Stimulated activated CD4-positive, alpha-beta T cell treated with anti-CD3 and anti-CD28 coated beads, Interleukin-4, amount 100 ng/mL, for 4 hours (primary cell): ENCODE measurements at places on chromosomes 16 and 17.

DNA sequence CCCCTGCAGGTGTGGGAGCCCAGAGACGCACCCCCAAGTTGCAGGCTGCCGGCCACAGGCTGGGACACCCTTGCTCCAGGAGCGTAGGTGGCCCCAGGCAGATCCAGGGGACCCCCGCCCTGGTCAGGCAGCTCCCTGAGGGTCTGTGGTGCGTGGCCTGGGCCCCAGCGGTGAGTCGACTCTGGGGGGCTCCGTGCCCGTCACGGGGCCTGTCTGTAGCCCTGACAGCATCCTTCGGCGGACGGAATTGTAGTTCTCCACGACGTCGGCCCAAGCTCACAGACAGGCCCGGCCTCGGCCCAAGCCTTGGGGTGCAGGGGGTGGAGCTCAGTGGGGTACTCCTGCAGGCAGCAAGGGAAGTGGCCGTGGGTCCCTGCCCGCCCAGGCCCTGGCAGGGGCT is 82.9 kb downstream of the LMF1 start:
- no peak for DNase-seq

DNA sequence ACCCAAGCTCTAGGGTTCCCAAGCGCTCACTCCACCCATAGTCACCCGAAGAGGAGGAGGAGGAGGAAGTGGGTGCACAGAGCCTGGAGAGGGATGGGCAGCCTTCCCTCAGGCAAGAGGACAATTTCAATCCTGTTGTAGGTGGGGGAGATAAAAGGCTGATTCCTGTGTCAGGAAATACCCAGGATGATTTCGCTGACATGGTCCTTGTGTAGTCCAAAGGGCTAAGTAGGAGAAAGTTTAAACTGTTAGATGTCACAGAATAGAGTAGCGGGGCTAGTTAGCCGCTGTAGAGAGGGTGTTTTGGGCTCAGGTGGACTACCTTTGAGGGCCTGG is 1.3 kb upstream of the EXOC7 start:
- DNase-seq = no peak

DNA sequence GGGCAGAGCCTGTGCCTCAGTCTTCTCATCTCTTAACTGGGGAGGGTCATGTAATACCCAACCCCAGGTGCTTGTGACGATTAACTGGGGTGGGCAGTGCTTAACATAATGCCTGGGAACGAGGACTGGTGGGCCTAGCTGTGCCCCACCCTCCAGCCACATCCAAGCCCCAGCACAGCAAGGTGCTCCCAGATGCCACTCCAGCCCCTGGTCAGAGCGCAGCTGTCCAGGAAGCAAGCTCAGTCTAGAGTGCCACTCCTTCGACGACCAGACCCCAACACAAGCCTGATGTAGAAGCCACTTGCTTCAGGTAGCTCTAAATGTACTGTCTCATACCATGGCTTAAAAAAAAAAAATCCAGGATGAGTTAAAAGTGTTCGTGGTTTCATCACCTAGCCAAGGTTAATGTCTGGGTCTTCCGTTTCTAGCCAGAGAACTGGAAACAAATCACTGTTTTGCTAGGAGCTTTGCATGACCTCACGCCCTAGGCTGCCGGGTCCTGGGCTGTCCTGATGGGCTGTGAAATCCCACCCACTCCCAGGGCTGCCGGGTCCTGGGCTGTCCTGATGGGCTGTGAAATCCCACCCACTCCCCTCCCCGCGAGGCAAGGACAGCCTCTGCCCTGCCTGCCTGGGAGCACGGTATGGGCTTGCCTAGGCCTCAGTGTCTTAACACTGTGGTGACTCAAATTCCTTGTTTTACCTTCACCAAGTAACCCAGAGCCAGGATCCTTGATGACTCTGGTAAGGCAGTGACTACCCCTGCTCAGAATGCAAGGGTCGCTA is 7.7 kb downstream of the MIEF2 start:
- DNase-seq = no peak

GRCh38 chr16:64362193-64362592 is 759.7 kb downstream of the CDH11 start:
- no peak for DNase-seq

GRCh38 chr17:33052856-33053255 is 61.2 kb downstream of the SPACA3 start:
- no peak for DNase-seq

- DNase-seq = no peak
Observed at GRCh38 chr17:27367121-27367981, 73.4 kb downstream of the WSB1 start.

DNA sequence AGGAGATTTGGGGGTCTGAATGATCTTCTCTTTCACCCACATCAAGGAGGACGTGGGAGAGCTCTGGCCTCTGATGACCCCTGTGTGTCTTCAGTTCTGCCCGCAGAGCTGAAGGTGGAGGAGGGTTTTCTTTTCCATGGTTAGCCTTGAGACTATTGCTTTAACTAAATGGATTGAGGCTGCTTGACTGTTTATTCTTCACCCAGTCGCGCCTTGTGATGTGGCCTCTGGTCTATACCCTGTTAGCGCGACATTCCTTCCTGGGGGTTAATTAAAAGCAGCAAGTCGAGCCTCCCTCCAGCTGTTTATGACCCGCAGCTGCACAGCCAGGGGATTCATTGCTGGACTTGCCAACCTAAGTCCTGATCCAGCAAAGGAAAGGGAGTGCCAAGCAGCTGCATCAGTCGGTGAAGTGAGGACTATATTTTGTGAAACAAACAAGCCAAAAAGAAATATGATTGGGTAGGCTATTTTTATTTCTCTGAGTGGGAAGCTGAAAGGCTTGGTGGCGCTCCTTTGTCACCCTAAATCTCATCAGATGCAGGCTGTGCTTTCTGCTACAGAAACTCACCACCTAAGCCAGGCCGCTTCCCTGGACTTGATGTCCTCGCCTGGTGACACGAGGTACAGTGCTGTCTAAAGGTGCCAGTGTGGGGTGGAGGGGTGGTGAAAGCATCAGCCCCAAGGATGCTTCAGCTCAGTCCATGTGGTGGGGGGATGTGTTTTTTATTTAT is 11.0 kb upstream of the SEC14L1 start:
- DNase-seq = no peak

DNA sequence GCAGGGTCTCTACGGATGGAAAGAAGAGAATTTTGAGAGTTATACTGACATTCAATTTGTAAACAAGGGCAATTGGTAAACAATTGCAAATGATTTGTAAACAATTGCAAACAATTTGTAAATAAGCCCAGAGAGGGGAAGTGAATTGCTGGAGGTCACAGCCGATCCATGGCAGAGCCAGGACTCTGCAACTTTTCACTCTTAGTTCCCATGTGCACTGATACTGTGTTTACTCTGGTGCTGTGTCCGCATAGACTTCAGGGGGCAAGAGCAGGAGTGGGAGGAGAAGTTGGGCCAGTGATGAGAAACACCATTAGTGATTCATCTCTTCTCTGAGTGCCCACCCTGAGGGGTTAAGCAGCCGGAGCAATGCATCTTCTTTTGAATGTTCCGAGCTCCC is 14.0 kb downstream of the SCNN1G start:
- no peak for DNase-seq

- DNase-seq = no peak
Observed at GRCh38 chr17:8724451-8724850, 20.2 kb downstream of the CCDC42 start.

DNA sequence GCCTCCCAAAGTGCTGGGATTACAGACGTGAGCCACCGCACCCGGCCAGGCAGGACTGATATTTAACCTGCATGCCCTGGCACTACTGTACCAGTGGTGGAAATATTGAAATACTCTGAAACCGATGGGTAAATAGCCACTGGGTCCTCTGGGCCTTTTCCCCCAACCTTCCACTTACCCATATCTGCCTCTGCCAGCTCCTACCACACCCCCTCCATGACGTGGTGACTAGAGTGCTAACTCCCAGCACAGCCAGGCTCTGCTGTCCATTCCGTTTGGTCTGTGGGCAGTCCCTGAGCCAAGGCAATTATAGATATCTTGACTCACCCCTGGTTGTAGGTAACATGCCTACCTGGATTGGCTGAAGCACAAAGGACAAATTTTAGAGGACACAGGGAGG is 187.8 kb downstream of the PRKCB start:
- DNase-seq = no peak

DNA sequence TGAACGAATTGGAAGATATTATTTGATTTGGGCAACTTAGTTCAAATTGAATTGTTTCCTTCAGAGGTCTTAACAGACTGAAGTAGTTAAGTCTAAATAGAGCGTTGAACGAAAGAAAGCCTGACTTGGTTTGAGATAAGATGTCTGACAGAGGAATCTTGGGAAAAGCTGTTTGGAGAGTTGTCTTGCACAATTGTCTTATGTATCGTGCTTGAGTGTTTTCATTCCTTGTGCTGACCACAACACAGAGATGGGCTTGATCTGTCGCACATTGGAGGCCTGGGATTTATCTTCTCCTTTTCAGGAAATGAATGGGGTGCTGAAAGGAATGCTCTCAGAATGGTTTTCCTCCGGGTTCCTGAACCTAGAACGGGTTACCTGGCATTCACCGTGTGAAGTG is 7.8 kb downstream of the MLYCD start:
- DNase-seq = no peak
